ENCODE measurements at places on chromosomes 16 and 17. TPM values are rescaled to one million over a fixed set of nuclear protein-coding genes. Genes with fewer than 3 reads are reported as not detected.

RCVRN gene
- polyA plus RNA-seq = not detected

MAF gene
- 17.5 TPM for polyA plus RNA-seq

SOCS3 gene
- 20.5 TPM for polyA plus RNA-seq

TBKBP1 gene
- polyA plus RNA-seq = 0.25 TPM

TEKT5 gene
- not detected for polyA plus RNA-seq

NPW gene
- polyA plus RNA-seq = 20.6 TPM

TMEM100 gene
- polyA plus RNA-seq = 2.4 TPM

BAIAP3 gene
- polyA plus RNA-seq = 3.8 TPM

EPN3 gene
- polyA plus RNA-seq = not detected

LRRC36 gene
- polyA plus RNA-seq = not detected

KRT27 gene
- not detected for polyA plus RNA-seq

SSTR5 gene
- polyA plus RNA-seq = not detected
